ENCODE measurements at places on chromosomes 6 and 20.
A peak's percentile ranks its signal among the peaks of the same experiment; 100 is the strongest.

GRCh38 chr6:22821664-22822320 is 252.4 kb downstream of the HDGFL1 start:
- DNase-seq, result no peak

DNA sequence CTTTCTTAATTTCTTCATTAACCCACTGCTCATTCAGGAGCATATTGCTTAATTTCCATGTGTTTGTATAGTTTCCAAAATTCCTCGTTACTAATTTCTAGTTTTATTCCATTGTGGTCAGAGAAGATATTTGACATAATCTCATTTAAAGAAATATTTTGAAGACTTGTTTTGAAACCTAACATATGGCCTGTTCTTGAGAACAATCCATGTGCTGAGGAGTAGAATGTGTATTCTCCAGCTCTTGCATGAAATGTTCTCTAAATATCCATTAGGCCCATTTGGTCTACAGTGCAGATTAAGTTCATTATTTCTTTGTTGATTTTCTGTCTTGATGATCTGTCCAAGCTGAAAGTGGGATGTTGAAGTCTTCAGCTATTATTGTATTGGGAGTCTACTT is 251.7 kb downstream of the ALDH8A1 start:
- DNase-seq, result no peak

DNA sequence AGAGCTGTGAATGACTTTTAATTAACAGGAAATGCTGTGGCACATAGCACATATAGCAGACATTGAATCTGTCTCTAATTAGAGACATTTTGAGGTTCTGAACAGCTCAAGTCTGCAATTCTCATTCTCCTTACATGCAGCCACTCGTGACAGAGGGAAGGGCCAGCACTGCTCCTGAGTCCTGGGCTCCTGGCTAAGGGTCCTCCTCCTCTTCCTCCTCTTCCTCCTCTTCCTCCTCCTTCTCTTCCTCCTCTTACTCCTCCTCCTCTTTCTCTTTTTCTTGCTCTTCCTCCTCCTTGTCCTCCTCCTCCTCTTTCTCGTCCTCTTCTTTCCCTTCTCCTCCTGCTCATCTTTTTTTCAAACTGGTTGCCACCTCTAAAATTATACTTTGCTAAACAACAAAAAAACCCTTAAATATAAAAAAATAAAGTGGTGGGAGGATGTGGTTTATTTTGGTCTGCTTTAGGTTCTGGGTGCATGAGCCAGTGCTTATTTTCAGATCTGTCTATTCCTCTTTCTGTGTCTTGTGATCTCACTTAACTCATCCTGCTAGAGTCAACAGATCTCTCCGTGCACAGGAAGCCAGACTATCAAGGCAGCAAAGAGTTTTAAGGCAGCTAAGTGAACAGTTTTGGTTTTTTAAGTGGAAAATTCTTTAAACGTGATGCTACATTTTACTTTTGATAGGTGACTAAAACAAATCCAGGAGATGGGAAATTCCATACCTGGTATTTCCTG is 159.3 kb downstream of the CD83 start:
- peak; percentile 24 for DNase-seq

DNA sequence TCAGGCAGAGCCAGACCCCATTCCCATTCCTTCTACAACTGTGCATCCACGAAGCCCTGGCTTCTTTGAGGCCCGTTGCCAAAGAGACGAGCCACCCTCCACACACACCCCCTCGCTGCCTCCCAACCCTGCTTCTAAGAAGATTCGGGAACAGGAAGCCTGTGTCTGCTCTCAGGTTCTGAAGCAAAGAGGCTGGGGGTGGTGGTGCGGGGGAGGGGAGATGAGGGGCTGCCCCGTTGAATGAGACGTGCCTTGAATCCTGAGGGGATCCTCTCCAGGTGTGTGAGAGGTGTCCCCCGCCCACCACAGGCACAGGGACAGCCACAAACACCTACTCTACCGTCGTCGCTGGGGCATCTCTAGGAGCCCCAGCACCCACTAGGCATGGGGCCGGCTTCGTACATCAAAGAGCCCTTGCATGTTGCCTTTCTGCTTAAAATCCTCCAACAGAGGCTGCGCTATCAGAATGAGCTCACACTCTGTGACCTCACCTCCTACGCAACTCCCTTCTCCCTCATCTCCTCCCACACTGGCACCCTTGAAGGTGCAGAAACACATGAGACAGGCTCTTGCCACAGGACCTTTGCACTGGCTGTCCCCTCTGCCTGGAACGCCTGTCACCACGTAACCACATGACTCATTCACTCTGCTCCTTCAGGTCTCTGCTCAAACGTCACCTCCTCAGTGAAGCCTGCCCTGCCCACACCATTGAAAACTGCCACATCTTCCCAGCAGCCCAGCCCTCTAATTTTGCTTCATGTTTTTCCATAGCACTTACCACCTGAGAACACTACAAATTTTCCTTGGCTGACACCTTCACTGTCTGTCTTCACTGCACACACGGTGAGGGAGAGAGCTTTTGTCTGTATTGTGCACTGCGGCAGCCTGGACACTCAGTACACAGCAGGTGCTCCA is 58.5 kb downstream of the PREX1 start:
- DNase-seq, result no peak

DNA sequence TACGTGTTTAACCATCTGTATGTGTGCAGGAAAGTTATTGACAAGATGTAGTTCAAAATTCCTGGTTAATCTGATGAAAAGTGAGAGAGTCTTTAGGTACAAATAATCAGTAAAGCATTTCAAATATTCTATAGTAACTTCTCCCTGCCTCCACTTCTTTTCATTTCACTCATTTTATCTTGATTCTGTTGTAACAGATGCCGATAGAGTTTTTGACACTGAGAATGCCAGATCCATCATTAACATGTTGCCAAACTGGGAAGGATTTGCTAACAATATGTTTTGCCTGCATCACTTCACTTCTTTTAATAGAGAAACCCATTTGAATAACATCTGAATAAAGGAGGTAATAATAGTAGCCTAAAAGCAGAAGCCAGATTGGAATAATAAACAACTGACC is 20.4 kb upstream of the DEFB112 start:
- DNase-seq, result no peak

- DNase-seq, result peak; percentile 52
Observed at GRCh38 chr6:40322336-40322735, 264.8 kb downstream of the LRFN2 start.

- DNase-seq, result peak; percentile 57
Observed at GRCh38 chr6:164109770-164110140, 695.2 kb downstream of the QKI start.

- no peak for DNase-seq
Observed at GRCh38 chr20:47300071-47300470, 56.4 kb downstream of the ZMYND8 start.

DNA sequence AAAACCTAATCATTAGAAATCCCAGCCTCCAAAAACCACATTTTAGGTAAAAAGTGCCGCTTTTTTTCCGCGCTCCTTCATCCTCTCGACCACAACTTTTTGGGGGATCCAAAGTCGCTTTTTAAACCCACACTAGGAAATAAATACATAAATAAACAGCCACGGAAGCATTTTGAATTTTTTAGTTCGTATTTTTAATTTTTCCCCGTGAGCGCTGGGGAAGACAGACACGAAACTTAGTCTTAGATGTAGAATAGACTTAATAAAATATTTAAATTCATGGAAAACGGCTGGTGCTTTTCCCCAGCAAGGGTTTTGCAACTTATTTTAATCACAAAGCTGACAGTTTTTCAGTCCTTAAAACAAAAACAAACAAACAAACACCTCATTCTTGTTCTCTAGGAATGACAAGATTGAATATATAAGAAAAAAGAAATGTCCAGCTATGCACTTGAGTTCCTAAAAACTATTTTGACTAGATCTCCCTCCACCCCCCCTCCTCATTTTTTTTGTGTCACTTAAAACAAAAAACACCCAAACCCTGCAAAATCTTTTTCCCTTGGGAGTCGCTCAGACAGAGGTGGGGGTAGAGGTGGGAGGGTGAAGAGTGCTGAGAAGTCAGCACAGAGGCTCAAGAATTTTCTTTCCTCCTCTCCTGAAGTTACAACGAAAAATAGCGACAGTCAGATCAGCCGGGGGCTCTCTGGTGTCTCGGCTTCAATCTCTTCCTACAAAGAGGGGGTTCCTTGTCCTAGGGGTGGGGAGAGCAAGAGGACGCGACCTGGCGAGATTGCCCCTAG is 43.4 kb upstream of the SUPT3H start:
- no peak for DNase-seq

DNA sequence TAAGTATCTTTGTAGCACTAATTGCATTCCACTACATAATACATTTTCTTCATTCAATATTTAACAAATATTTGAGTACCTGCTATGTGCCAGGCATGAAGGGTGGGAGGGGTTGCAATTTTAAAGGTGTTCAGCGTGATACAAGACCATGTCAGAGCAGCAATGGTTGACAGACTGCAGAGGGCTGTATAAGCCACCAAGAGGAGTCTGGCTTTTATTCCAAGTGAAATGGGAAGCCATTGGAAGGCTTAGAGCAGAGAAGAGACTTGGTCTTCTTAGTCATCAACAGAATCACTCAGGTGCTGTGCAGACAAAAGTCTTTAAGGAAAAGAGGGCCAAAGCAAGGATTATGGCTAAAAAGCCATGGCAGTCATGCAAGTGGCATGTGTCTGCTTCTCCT is 360.8 kb upstream of the ARID1B start:
- DNase-seq, result no peak

- peak; percentile 52 for DNase-seq
Observed at GRCh38 chr20:18056174-18057100, 1.3 kb downstream of the OVOL2 start.

- no peak for DNase-seq
Observed at GRCh38 chr6:165717732-165718465, 54.9 kb upstream of the PDE10A start.

DNA sequence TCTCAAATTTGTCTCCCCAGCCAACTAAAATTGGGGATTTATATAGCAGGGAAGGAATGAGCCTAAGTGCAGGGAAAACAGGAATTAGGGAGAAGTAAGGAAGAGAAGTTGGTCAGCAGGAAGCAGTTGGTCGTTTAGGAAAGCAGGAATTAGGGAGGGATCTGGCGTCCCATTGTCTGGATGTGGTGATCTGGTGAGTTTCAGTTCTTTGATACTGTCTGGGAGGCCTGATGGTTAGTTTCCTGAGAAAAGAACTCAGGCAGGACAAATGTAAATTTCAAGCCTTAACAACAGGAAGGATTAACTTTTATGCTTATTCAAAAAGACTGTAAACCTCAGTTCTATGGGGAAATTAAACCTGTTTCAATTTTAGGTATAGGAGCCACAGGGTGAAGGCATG is 116.2 kb upstream of the PRL start:
- no peak for DNase-seq

DNA sequence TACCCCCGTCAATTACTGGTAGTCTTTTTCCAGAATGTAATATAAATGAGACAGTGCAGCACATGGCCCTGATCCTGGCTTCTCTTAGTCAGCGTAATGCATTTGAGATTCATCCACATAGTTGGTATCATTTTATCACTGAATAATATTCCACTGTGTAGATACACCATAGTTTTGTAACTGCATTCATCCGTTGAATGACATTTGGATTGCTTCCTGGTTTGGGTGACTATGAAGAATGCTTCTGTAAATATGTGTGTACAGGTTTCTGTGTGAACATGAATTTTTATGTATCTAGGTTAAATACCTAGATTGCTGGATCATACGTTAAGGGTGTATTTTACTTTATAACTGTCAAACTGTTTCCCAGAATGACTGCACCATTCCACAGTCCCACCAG is 62.6 kb upstream of the STMND1 start:
- no peak for DNase-seq

DNA sequence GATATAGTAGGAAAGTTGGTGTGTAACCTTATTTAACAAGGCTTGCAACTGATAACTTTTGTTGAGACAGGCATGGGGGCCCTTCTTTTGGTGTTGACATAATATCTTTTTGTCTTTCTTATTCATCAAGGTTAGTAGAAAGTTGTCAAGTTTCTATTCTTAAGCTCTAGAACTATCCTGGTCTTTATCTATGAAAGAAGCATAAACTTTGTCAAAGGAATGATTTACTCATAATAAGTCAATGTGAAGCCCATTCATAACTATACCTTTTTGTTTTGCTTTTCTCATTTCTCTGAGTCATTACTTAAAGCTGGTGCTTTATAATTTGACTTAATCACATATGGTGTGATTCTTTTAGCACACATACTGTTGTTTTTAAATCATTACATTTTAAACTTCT is 312.4 kb downstream of the UTRN start:
- no peak for DNase-seq

DNA sequence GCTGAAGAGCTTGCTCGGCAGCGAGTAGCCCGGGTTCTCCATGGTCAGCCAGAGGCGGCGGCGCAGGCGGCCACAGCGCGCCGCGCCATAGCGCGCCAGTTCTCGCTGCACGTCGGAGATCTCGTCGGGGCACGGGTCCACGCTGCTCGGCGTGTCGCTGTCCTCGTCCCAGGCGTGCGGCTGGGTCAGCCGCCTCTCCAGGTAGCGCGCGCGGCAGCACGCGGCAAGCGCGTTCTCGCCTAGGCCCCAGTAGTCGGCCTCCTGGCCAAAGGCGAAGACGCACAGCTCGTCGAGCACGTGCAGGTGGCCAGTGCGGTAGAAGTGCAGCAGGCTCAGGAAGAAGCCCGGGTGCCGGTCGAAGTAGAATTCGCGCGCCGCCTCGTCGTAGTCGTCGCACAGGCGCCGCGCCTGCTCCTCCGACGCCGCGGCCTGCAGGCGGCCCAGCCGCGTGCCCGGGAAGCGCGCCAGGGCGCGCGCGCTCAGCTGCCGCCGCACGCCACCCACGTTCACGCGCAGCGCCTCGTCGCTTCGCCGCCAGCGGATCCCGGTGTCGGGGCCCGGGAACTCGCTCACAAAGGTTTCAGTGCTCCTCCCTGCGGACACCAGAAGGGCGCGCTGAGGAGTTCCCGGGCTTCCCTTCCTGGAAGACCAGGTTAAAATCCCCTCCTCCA is 2.7 kb downstream of the KCNS1 start:
- peak; percentile 88 for DNase-seq

- DNase-seq, result no peak
Observed at GRCh38 chr20:48283470-48284110, 498.3 kb upstream of the SULF2 start.

DNA sequence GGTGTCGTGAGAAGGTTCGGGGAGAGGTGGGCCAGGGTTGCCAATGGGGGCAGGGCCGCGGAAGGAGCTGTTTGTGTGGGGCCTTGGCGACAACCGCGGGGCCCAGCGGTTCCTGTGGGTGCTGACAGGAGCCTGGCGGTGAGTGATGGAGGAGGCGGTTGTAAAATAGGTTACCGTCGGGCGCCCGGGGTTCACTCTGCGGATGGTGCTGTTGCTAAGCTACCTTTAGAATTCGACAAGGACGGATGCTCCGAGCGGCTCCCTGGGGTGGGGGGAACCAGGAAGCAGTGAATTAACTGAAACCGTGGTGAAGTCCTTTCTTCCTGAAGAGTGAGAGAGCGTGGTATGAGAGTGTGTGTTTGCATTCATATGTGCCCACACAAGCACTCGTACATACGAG is 61.7 kb downstream of the CDH22 start:
- DNase-seq, result no peak

GRCh38 chr20:62252342-62252966 is 14.1 kb downstream of the OSBPL2 start:
- no peak for DNase-seq

DNA sequence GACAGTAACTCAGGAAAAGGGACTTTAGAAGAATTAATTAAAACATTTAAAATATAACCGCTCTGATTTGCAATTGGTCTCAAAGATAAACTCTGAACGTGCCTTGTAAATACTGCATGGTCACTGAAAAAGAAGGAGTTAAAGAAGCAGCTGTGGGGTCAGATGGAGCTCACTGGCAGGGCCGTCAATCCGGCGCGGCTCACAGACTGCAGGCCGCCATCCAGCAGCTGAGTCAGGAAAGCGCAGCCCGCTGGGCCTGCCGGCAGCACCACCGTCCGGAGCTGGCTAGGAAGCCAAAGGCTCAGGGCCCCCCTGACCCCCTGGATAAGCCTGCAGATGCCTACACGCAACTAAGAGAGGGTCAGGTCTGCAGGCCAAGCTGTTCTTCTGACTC is 54.2 kb upstream of the FRMD1 start:
- peak; percentile 46 for DNase-seq
